ENCODE measurements at places on chromosomes 12 and 14.

GRCh38 chr14:69518289-69519101, 34.0 kb downstream of the PLEKHD1 start:
- DNase-seq: no peak
- H3K4me1 ChIP-seq: no peaks in the 10 kb centered on the region
- no peak overlapping the region for H3K27ac ChIP-seq
- H3K36me3 ChIP-seq: no peaks in the 10 kb centered on the region
- H3K27me3 ChIP-seq: peaks cover 11% of the 10 kb centered on the region

- no peaks in the 10 kb centered on the region for H3K27me3 ChIP-seq
- peaks cover 20% of the 10 kb centered on the region for H3K36me3 ChIP-seq
- no peak for DNase-seq
- H3K27ac ChIP-seq: no peak overlapping the region
- H3K4me3 ChIP-seq: no peak overlapping the region
Measured at GRCh38 chr12:106861984-106862916, 87.8 kb downstream of the RIC8B start.

GRCh38 chr12:22808860-22809259, 183.9 kb downstream of the ETNK1 start:
- H3K4me1 ChIP-seq: no peaks in the 10 kb centered on the region
- no peaks in the 10 kb centered on the region for H3K36me3 ChIP-seq
- DNase-seq: no peak
- no peaks in the 10 kb centered on the region for H3K27me3 ChIP-seq
- no peak overlapping the region for H3K4me3 ChIP-seq

DNA sequence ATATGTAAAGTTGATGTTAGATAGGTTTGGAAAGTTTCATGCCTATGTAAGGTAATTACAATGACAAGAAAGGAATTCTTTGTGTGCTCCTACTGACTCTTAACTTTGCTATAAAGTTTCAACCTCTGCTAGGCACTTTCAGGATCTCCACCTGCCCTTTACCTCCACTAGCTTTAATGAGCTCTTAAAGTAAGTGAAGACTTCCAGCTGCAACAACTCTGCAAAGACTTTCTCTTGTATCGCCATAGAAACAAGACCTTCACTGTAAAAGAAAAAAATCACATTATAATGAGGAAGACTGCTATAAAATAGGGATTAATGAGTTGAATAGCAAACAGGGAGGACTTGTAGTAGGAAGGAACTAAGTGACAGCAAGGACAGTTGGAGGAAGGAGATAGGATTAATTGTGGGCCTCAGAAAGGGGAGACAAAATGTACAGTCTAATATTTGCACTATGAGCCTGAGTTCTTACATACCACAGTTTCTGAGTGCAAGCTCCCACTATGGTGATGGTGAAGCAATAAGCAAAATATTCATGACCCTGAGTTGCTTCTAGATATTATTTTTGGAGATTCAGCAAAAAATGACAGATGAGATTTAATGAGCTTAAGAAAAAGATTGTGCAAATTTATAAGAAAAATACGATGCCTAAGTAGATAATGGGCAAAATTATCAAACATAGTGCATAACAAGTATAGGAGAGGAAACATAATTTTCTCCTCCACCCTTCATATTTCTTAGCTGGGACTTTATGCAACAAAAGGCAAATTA, 66.7 kb downstream of the DHRS2 start:
- no peaks in the 10 kb centered on the region for H3K4me1 ChIP-seq
- no peak for DNase-seq
- H3K27ac ChIP-seq: no peak overlapping the region
- no peak overlapping the region for H3K4me3 ChIP-seq
- no peaks in the 10 kb centered on the region for H3K36me3 ChIP-seq

- H3K27ac ChIP-seq: peak overlapping the region; percentile 69
- peaks cover 55% of the 10 kb centered on the region for H3K4me1 ChIP-seq
- H3K36me3 ChIP-seq: no peaks in the 10 kb centered on the region
- H3K4me3 ChIP-seq: no peak overlapping the region
Measured at GRCh38 chr14:68147303-68147702, 327.7 kb downstream of the RAD51B start.

DNA sequence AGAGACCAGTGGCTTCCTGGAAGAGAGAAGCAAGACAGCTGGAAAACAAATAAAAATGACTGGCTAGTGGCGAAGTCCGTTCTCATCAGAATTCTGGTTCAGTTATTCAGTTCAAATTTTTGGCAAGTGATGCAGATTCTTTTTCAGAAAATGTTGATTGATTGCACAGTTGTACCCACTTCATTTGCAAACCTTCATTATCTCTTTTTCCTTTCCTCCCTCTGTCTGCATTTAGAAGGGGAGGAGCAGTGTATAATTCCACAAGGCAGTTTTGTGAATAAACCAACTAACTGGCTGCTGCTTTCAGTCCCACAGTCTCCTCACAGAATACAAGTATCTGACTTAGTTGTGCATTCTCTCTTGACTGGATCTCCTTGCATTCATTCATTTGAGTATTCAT, 417.5 kb downstream of the NPAS3 start:
- DNase-seq: no peak
- peaks cover 7% of the 10 kb centered on the region for H3K4me1 ChIP-seq
- H3K4me3 ChIP-seq: no peak overlapping the region
- H3K27ac ChIP-seq: no peak overlapping the region
- no peaks in the 10 kb centered on the region for H3K36me3 ChIP-seq
- H3K27me3 ChIP-seq: no peaks in the 10 kb centered on the region

DNA sequence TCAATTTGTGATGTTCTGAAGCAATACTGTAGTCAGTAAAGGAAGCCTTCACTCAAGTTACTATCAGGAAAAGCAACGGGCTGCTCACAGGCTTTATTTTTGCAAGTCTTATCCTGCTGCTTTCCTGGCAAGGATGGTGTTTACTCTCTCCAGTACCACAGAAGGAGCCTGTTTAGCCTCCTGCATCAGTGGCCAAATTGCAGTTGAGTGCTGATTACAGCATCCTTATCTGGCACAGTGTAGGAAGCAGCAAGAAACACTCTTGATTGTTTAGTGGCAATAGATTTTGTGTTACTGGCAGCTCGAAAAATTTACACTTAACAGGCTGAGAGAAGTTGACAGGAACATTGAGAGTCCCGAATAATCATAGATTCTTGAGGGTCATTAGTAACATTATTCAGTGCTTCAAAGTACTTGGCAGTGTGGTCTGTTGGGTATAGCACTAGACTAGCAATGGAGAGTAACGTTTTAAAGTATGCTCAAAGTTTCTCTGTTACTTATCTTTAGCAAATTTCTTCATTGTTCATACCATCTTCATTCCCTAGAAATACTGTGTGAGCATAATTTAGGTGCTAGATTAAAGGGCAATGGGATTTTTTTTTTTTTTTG, 11.7 kb downstream of the TULP3 start:
- DNase-seq: peak; percentile 35
- no peaks in the 10 kb centered on the region for H3K27me3 ChIP-seq
- H3K36me3 ChIP-seq: no peaks in the 10 kb centered on the region
- H3K27ac ChIP-seq: no peak overlapping the region
- no peaks in the 10 kb centered on the region for H3K4me1 ChIP-seq

- no peak for DNase-seq
- no peaks in the 10 kb centered on the region for H3K36me3 ChIP-seq
- H3K27me3 ChIP-seq: peaks cover 16% of the 10 kb centered on the region
- no peak overlapping the region for H3K27ac ChIP-seq
- no peaks in the 10 kb centered on the region for H3K4me1 ChIP-seq
Measured at GRCh38 chr12:51672334-51672733, 81.3 kb downstream of the SCN8A start.

- no peak overlapping the region for H3K27ac ChIP-seq
- H3K4me3 ChIP-seq: no peak overlapping the region
- no peaks in the 10 kb centered on the region for H3K4me1 ChIP-seq
- H3K36me3 ChIP-seq: no peaks in the 10 kb centered on the region
- no peak for DNase-seq
Measured at GRCh38 chr12:110763583-110763982, 20.9 kb upstream of the PPP1CC start.

- no peaks in the 10 kb centered on the region for H3K27me3 ChIP-seq
- DNase-seq: no peak
- no peaks in the 10 kb centered on the region for H3K4me1 ChIP-seq
- no peaks in the 10 kb centered on the region for H3K36me3 ChIP-seq
- H3K4me3 ChIP-seq: no peak overlapping the region
Measured at GRCh38 chr14:85471744-85472143, 58.2 kb upstream of the FLRT2 start.

DNA sequence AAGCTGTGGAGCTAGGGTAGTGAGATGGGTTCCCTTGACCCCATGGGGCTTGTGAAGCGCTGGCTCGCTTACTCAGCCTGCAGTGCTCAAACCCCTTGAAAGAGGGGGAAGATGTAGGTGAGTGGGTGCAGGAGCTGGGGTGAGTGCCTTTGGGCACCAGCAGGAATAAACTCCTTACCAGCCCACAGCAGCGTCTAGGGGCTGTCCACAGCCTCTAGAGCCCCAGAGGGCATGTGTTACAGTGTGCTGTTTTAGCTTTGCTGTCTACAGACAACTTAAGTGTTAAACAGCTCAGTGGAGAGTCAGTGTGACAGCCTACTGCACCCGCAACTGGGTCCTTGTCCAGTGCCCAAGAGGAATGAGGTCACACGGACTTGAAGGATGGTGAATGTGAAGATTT, 48.0 kb downstream of the TSPAN8 start:
- H3K4me3 ChIP-seq: no peak overlapping the region
- H3K4me1 ChIP-seq: no peaks in the 10 kb centered on the region
- no peaks in the 10 kb centered on the region for H3K36me3 ChIP-seq
- no peak overlapping the region for H3K27ac ChIP-seq
- no peaks in the 10 kb centered on the region for H3K27me3 ChIP-seq

GRCh38 chr12:16076557-16076956, 165.4 kb downstream of the DERA start:
- H3K4me3 ChIP-seq: no peak overlapping the region
- H3K4me1 ChIP-seq: no peaks in the 10 kb centered on the region
- no peak for DNase-seq
- H3K36me3 ChIP-seq: no peaks in the 10 kb centered on the region
- H3K27ac ChIP-seq: no peak overlapping the region

DNA sequence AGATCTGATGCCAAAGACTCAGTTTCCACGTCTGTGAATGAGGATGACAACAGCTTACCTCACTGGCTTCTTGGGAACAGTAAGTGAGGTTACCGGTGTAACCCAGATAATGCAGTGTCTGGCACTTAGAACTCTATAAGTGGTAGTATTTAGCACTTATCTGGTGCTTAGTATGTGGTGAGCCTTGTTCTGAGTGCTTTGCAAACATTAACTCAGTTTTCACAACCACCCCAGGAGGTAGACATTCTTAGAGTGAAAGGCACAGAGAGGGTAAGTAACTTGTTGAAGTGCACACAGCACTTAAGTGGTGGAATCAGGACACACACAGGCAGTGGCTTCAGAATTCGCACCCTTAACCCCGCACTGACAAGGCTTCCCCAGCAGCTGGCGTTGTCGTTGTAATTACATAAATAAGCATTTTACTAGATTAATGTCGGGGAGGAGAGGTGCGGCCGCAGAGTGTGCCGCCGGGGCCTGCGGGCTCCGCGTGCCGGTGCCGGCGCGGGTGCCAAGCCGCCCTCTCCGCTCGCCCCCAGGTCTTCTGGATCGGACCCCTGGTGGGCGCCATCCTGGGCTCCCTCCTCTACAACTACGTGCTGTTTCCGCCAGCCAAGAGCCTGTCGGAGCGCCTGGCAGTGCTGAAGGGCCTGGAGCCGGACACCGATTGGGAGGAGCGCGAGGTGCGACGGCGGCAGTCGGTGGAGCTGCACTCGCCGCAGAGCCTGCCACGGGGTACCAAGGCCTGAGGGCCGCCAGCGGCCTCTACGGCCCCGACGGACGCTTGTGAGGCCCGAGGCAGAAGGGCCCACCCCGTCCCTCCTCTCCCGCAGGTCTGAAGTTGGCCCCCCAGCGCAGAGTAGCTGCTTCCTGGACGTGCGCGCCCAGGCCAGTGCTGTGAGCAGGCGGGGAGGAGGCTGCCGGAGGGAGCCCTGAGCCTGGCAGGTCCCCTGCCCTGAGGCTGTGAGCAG, 4.6 kb downstream of the AQP2 start:
- no peak overlapping the region for H3K27ac ChIP-seq
- peaks cover 15% of the 10 kb centered on the region for H3K4me1 ChIP-seq
- no peaks in the 10 kb centered on the region for H3K36me3 ChIP-seq
- DNase-seq: no peak
- no peak overlapping the region for H3K4me3 ChIP-seq

- no peak for DNase-seq
- no peak overlapping the region for H3K4me3 ChIP-seq
- no peak overlapping the region for H3K27ac ChIP-seq
- H3K36me3 ChIP-seq: no peaks in the 10 kb centered on the region
- no peaks in the 10 kb centered on the region for H3K27me3 ChIP-seq
Measured at GRCh38 chr12:104055686-104056388, 5.8 kb upstream of the GLT8D2 start.

DNA sequence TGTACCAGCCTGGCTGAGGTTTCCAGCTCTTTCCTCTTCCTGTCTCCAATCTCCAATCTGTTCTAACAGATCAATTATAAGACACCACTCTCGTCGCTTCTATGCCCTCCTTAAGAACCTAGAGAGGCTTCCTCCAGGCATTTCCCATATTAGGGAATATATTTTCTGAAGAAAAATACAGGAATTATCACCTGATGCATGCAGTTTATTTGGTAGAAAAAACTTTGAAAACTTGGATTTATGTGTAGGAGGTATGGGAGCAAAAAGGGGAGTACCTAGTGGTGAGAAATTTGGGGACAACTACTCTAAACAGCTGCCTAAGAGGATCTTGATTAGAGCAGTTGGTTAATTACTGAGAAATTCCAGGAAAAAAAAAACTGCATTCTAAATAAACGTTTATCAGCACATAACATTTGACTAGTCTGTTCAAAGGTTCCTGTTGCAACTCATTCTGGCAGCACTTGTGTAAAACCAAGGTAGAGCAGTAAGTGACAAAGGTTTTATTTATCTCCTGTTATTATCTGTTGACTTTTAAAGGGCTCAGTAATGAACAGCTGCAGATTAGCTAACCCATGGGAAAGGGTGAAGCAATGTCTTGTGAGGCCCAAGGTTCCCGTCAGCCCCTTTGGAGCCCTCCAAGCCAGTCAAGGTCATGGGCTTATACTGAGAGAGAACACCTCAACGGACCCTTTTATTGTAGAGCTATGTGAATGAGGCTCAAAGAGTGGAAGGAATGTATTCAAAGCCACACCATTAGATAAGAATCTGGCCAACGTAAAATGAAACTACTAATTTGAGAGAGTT, 36.4 kb upstream of the NR1H4 start:
- no peak overlapping the region for H3K4me3 ChIP-seq
- no peaks in the 10 kb centered on the region for H3K27me3 ChIP-seq
- no peak overlapping the region for H3K27ac ChIP-seq
- DNase-seq: no peak
- no peaks in the 10 kb centered on the region for H3K36me3 ChIP-seq
